ENCODE measurements at places on chromosomes 7 and 10.

- no peak for DNase-seq
Observed at GRCh38 chr7:142299237-142299781, 41.5 kb upstream of the PRSS58 start.

- no peak for DNase-seq
Observed at GRCh38 chr10:27153845-27154193, 365 bp downstream of the YME1L1 start.

DNA sequence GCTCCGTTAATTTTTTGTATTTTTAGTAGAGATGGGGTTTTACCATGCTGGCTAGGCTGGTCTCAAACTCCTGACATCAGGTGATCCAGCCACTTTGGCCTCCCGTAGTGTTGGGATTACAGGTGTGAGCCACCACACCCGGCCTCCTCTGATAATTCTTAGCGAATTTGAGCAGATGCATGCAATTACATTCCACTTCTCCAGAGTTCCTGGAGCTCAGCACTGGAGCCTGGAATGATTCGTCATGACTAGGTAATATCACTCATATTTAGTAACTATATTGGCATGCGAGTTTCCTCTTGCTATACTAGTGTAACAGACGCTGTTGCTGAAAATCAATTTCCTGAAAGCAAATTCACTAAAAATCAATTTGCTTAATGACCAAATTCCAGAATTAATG is 86.8 kb downstream of the MKX start:
- no peak for DNase-seq

DNA sequence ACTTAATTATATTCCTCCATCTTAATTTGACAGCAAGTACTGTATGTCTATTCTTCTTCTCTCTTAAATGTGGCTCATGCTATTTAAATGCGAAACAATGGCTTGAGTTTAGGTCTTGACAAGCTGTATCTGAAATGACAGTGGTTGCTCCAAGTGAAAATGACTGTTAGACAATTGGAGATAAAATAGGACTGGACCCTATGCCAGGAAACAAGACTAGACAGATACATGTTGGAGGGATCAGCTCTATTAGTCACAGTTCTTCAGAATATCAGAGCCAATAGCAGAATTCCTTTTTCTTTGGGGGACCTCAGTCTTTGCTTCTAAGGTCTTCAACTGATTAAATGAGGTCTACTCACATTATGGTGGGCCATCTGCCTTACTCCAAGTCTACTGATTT is 25.8 kb downstream of the KIAA1217 start:
- no peak for DNase-seq

GRCh38 chr10:88765816-88766215 is 6.0 kb downstream of the LIPN start:
- DNase-seq = no peak

GRCh38 chr7:129865093-129865924 is 87.5 kb downstream of the UBE2H start:
- no peak for DNase-seq

GRCh38 chr7:80273327-80273726 is 138.7 kb downstream of the GNAI1 start:
- DNase-seq = no peak

- no peak for DNase-seq
Observed at GRCh38 chr10:130023454-130024230, 59.6 kb upstream of the EBF3 start.

DNA sequence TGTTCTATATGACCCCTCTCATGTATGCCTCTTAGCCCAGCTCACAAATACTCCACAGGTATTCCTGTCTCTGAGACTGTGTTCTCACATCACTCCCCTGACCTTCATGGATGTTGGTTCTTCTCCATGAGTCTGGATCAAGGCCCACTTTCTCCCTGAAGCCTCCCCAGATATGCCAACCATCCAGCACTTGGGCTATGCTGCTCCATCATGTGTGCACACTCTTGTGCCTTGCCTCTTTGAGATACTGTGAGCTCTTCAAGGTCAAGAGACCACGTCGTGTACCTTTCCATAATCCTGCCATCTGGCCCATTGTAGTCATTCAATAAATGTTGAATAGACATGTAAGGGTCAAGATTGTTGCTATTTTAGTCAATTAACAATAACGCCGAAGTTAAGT is 30.1 kb upstream of the TM9SF3 start:
- DNase-seq = no peak

- no peak for DNase-seq
Observed at GRCh38 chr7:136036336-136036735, 59.2 kb upstream of the MTPN start.

- no peak for DNase-seq
Observed at GRCh38 chr7:42624471-42624870, 287.4 kb downstream of the C7orf25 start.

DNA sequence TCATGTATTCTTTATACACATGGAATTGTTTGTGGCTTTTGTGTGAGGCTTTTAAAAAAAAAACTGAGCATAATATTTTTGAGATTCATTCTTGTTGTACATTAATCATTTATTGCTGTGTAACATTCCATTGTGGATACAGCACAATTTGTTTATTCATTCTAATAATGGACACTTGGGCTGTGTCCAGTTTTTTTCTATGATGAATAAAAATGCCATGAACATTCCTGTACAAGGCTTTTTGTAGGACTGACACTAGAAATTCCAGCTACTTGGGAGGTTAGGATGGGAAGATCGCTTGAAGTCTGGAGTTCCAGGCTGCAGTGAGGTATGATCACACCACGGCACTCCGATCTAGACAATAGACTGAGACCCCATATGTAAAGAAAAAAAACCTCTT is 254.3 kb upstream of the CACNA2D1 start:
- DNase-seq = no peak

- DNase-seq = no peak
Observed at GRCh38 chr7:85686401-85687181, 499.7 kb upstream of the SEMA3D start.

DNA sequence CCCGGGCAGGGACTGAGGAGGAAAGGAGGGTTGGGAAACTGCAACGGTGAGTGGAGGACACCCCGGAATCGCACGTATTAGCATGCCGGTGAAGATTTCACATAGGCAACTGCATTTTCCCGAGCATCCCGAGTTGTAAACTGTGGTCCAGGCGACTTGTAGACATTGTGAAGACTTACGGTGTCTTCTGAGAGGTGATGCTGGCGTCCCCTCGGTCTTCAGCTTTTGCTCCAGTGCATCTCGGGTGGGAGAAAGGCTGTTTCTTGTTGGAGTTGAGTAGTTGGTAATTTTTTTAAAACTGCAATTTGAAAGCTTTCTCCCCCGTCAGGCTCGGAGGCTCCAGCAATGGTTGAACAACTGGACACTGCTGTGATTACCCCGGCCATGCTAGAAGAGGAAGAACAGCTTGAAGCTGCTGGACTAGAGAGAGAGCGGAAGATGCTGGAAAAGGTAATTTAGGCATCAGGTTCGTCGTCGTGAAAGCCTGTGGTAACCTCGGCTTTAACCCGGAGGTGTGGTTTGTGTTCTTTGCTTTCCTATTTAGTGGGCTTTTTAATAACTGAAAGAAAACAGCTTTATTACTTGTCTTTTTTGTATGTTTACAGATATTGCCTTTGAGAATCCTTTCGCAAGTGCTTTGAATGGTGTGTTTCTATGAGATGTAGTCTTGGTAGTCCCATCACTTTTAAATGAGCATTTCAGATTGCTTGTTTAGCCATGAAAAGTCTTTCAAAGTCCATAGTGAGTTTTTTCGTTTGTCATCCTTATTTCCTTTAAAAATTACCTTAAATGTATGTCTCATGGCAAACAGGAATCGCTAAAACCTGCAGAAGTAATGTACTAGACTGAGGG is 687 bp downstream of the HELLS start:
- DNase-seq = no peak
